ENCODE measurements at places on chromosomes 2 and 18. TPM values are rescaled to one million over a fixed set of nuclear protein-coding genes. Genes with fewer than 3 reads are reported as not detected.
A peak's percentile ranks its signal among the peaks of the same experiment; 100 is the strongest.

The GALNT3 gene
- 7.7 TPM for total RNA-seq

The MGAT5 gene
- 120 TPM for total RNA-seq

The SLC14A1 gene
- 9.8 TPM for total RNA-seq

The STAT1 gene
- total RNA-seq: 86.4 TPM

The ADRA2B gene
- 0.85 TPM for total RNA-seq

The SLC9A2 gene
- total RNA-seq: not detected

The UGT1A10 gene
- not detected for total RNA-seq

The RIF1 gene
- 37.7 TPM for total RNA-seq

The PDCD1 gene
- total RNA-seq: 10.4 TPM

The UPP2 gene
- total RNA-seq: not detected

The UGT1A8 gene
- total RNA-seq: not detected

The BOLL gene
- not detected for total RNA-seq

- peaks cover 30% of the 10 kb centered on the region for H3K4me1 ChIP-seq
- H3K4me3 ChIP-seq: no peak overlapping the region
- DNase-seq: no peak
- peaks cover 5% of the 10 kb centered on the region for H3K36me3 ChIP-seq
- H3K27ac ChIP-seq: no peak overlapping the region
Observed at GRCh38 chr2:171244970-171245782, 84.5 kb upstream of the TLK1 start.

DNA sequence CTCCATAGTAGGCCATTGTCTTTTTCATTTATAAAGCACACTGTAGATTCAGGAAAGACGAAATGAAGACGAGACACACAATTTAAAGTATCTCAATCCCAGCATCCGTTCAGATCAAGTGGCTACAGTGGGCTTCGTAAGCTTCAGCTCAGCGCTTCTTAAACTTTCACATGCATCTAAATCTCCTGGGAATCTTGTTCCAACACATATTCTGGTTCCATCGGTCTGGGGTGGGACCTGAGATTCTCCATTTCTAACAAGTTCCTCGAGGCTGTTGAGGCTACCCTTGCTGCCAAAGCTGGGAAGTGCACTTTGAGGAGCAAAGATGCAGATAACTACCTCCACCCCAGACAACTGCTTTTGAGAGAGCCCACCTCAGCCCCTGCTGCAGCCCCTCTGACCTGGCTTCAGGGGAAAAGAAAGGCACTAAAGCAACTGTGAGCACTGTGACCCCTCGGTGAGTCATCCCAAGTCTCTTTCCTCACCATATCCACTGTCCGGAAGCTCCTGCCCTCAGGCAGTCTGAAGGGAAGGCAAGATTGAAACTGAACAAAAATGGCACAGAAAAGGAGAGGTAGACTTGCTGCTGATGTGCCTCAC, 201.1 kb upstream of the FBXO11 start:
- no peak for DNase-seq
- H3K4me3 ChIP-seq: no peak overlapping the region
- H3K4me1 ChIP-seq: peaks cover 21% of the 10 kb centered on the region
- H3K36me3 ChIP-seq: no peaks in the 10 kb centered on the region
- no peak overlapping the region for H3K27ac ChIP-seq
- peaks cover 3% of the 10 kb centered on the region for H3K27me3 ChIP-seq

GRCh38 chr2:237648016-237648381, 20.6 kb downstream of the LRRFIP1 start:
- no peak overlapping the region for H3K4me3 ChIP-seq
- no peak for DNase-seq
- no peak overlapping the region for H3K27ac ChIP-seq
- H3K36me3 ChIP-seq: peaks cover 2% of the 10 kb centered on the region

DNA sequence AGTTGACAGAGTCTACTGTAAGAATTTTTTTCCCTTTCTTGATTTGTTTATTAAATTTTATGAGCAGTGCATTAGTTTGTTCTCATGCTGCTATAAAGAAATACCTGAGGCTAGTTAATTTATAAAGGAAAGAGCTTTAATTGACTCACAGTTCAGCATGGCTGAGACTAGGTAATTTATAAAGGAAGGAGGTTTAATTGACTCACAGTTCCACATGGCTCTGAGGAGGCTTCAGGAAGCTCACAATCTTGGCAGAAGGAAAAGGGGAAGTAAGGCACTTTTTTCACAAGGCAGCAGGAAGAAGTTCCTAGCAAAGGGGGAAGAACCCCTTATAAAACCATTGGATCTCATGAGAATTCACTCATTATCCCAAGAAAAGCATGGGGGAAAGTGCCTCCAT, 191.4 kb upstream of the VRK2 start:
- no peaks in the 10 kb centered on the region for H3K27me3 ChIP-seq
- no peak overlapping the region for H3K4me3 ChIP-seq
- peaks cover 3% of the 10 kb centered on the region for H3K4me1 ChIP-seq
- H3K36me3 ChIP-seq: no peaks in the 10 kb centered on the region
- no peak overlapping the region for H3K27ac ChIP-seq

GRCh38 chr2:40396124-40396523, 55.8 kb downstream of the SLC8A1 start:
- no peaks in the 10 kb centered on the region for H3K27me3 ChIP-seq
- DNase-seq: no peak
- no peak overlapping the region for H3K4me3 ChIP-seq
- no peaks in the 10 kb centered on the region for H3K36me3 ChIP-seq
- no peak overlapping the region for H3K27ac ChIP-seq
- no peaks in the 10 kb centered on the region for H3K4me1 ChIP-seq

GRCh38 chr2:60972889-60973656, 44.4 kb upstream of the PEX13 start:
- H3K4me3 ChIP-seq: no peak overlapping the region
- H3K27me3 ChIP-seq: no peaks in the 10 kb centered on the region
- no peak for DNase-seq
- H3K4me1 ChIP-seq: peaks cover 10% of the 10 kb centered on the region

GRCh38 chr2:95525294-95526035, 40.9 kb upstream of the TRIM43B start:
- no peak for DNase-seq
- H3K4me3 ChIP-seq: peak overlapping the region; percentile 87
- H3K27ac ChIP-seq: peak overlapping the region; percentile 62
- H3K4me1 ChIP-seq: peaks cover 6% of the 10 kb centered on the region
- H3K27me3 ChIP-seq: no peaks in the 10 kb centered on the region

- H3K4me3 ChIP-seq: peak overlapping the region; percentile 80
- H3K4me1 ChIP-seq: peaks cover 14% of the 10 kb centered on the region
- no peaks in the 10 kb centered on the region for H3K27me3 ChIP-seq
- no peak for DNase-seq
Observed at GRCh38 chr18:26190506-26190905, 35.7 kb upstream of the TAF4B start.

DNA sequence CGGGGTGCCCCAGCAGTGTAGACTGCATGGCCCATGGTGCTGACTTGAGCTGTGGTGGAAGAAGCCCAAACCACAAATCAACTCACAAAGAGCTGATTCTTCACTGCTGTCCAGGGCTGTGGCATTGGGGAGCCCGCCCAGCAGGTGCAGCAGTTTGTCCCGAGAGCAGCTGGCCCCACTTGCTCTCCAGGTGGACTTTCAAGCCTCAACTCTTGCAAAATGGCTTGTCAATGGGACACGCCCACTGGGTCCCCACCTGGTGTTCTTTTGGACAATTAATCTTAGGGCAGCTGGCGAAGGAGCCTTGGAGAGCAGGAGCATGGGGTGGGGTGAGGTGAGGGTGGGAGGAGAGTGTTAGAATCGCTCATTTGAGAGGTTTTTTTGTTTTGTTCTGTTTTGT, 117.9 kb downstream of the MYCN start:
- H3K27me3 ChIP-seq: no peaks in the 10 kb centered on the region
- no peaks in the 10 kb centered on the region for H3K36me3 ChIP-seq
- DNase-seq: no peak
- H3K27ac ChIP-seq: no peak overlapping the region
- H3K4me3 ChIP-seq: no peak overlapping the region
- H3K4me1 ChIP-seq: peaks cover 3% of the 10 kb centered on the region

- H3K27me3 ChIP-seq: peaks cover 29% of the 10 kb centered on the region
- no peak overlapping the region for H3K4me3 ChIP-seq
- no peak overlapping the region for H3K27ac ChIP-seq
- no peaks in the 10 kb centered on the region for H3K4me1 ChIP-seq
Observed at GRCh38 chr2:192151853-192152252, 42.9 kb downstream of the TMEFF2 start.

- H3K27me3 ChIP-seq: no peaks in the 10 kb centered on the region
- H3K4me3 ChIP-seq: no peak overlapping the region
- peaks cover 4% of the 10 kb centered on the region for H3K36me3 ChIP-seq
- no peak for DNase-seq
- H3K4me1 ChIP-seq: peaks cover 2% of the 10 kb centered on the region
Observed at GRCh38 chr2:177432703-177433102, 40.1 kb downstream of the AGPS start.

GRCh38 chr2:2742726-2743125, 411.7 kb upstream of the MYT1L start:
- no peak for DNase-seq
- H3K36me3 ChIP-seq: no peaks in the 10 kb centered on the region
- no peaks in the 10 kb centered on the region for H3K4me1 ChIP-seq
- no peaks in the 10 kb centered on the region for H3K27me3 ChIP-seq
- H3K4me3 ChIP-seq: no peak overlapping the region
- H3K27ac ChIP-seq: no peak overlapping the region

- no peaks in the 10 kb centered on the region for H3K27me3 ChIP-seq
- H3K36me3 ChIP-seq: peaks cover 2% of the 10 kb centered on the region
- DNase-seq: no peak
- peaks cover 14% of the 10 kb centered on the region for H3K4me1 ChIP-seq
- peak overlapping the region; percentile 81 for H3K27ac ChIP-seq
Observed at GRCh38 chr2:218434456-218434855, 15.5 kb downstream of the VIL1 start.

GRCh38 chr2:189409647-189410046, 31.6 kb upstream of the WDR75 start:
- no peaks in the 10 kb centered on the region for H3K36me3 ChIP-seq
- no peak for DNase-seq
- H3K4me1 ChIP-seq: peaks cover 11% of the 10 kb centered on the region
- H3K27ac ChIP-seq: no peak overlapping the region

DNA sequence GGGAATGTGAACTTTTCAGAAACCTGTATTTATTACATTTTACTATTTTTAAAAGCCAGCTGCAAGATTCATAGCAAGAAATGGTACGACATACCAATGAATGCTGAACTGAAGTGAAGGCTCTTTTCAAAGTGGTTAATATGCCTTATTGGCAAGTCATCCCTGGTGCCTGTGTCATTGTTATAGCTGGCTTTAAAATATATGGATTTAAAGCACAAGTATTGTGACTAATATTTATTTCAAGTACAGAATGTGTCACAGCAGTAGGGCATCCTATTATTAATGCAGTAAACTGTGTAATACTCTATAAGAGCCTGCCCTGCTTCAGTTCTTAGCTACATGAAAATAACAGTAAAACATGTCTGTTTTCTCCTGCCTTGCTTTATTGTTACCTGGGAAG, 10.8 kb downstream of the TSHZ1 start:
- no peak for DNase-seq
- no peak overlapping the region for H3K27ac ChIP-seq
- H3K4me3 ChIP-seq: no peak overlapping the region
- H3K4me1 ChIP-seq: peaks cover 26% of the 10 kb centered on the region
- H3K27me3 ChIP-seq: no peaks in the 10 kb centered on the region
- no peaks in the 10 kb centered on the region for H3K36me3 ChIP-seq

DNA sequence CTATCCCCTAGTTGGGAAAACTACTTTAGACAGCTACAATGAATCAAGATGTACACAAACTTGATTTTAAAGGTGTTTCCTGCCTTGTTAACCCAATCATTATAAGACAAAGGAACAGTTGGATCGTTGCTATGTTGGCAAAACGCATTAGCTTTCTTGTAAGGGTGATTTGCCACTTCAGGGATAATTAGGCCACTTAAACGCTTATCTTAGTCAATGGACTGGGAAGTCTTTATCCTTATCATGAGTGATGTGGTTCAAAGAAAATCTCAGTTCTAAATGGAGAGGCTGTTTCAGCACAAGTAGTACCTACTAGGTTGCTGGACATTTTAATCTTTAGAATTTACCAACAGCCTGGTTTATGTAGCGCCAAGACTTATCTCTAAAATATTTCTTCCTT, 406.1 kb upstream of the MEX3C start:
- H3K36me3 ChIP-seq: no peaks in the 10 kb centered on the region
- no peak for DNase-seq
- no peaks in the 10 kb centered on the region for H3K4me1 ChIP-seq
- H3K27me3 ChIP-seq: no peaks in the 10 kb centered on the region
- H3K27ac ChIP-seq: no peak overlapping the region
- no peak overlapping the region for H3K4me3 ChIP-seq

- H3K27ac ChIP-seq: peak overlapping the region; percentile 97
- no peak for DNase-seq
- H3K36me3 ChIP-seq: no peaks in the 10 kb centered on the region
- H3K4me3 ChIP-seq: no peak overlapping the region
- no peaks in the 10 kb centered on the region for H3K27me3 ChIP-seq
Observed at GRCh38 chr2:10327896-10328669, 25.4 kb downstream of the HPCAL1 start.

DNA sequence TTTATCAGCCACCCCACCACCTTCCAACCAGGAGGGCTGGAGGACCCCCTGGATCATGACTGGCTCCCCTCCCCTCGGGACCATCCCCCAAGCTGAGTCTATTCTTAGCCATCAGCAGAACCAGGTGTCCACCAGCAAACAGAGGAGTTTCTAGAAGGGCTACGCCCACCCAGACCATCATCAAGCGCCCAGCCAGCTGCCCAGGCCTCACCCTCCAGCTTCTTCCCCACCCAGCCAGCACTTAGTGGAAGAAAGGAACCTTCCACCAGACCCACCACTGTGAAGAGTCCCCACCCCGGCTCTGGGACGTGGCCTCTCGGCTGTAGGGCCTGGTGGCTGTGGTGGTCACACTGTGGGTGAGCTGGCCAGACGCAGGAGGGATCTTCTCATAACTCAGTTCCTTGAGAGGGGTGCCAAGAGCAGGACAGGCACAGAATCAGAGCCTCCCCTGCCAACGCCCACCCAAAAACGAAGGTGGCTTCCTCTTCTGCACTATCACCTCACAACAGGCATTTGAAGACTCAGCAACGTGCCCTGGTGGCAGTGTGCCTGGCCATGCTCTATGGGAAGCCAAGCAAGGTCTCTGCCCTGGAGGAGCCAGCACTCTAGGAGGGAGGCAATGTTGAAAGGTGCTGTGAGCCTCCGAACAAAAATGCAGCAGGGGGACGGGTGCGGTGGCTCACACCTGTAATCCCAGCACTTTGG, 19.0 kb downstream of the BIN1 start:
- no peaks in the 10 kb centered on the region for H3K36me3 ChIP-seq
- DNase-seq: no peak
- H3K4me3 ChIP-seq: no peak overlapping the region
- peaks cover 6% of the 10 kb centered on the region for H3K27me3 ChIP-seq
- peaks cover 20% of the 10 kb centered on the region for H3K4me1 ChIP-seq
